MCF 10A (cell line): ENCODE measurements at places on chromosomes 7 and 10.
A peak's percentile ranks its signal among the peaks of the same experiment; 100 is the strongest.

- DNase-seq = no peak
These were observed 103.7 kb downstream of the MKI67 start for GRCh38 chr10:128022261-128023196.

DNA sequence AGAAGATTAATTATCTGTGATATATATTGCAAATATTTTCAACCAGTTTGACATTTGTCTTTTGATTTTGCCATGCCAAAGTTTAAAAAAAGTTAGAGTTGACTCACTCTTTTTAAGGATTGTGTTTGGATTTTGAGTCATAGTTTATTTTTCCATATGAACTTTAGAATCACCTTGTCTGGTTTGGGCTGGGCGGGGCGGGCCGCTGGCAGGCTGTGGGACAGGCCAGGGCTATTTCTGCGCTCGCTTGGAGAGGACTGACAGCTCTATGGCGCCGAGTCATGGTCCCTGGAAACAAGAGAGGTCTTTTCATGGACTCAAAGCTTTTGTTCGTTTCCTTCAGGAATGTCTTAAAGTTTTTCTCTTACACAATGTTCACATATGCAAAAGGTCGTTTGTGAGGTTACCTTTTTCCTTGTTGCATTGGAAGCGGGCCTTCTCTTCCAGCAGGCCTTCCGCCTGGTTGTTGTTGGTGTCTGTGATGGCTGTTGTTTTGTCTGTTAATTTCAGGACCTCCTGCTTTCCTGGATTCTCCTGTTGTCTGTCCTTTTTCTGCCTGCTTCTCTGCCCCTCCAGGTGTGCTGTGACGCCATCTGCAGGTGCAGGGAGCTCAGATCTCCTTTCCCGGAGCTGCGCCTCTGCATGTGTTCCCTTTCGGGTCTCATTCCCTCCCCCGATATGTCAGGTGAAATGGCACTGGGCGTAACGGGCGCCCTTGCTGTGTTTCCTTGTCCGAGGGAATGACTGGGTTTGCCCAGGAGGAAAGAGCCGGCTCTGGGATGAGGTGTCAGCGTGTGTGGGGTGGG lies 53.8 kb downstream of the INPP5A start:
- peak; percentile 78 for DNase-seq

DNA sequence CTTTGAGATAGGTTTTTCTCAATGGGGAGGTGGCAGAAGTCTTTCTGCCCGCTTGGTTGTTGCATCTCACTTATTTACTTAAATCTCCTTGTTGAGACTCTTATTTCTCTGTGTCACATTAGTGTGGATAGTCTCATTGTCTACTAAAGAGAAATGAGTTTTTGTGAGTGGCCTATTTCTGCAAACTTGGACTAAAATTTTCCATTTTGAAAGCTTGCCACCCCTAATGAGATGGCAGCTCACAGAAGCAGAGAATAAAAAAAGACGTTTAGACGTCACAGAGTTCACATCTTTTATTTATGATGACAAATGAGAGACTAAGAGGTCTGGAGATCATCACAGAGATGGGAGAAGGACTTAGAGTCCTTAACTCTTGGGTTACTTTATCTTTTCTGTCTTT lies 262.7 kb upstream of the PHYHIPL start:
- no peak for DNase-seq

DNA sequence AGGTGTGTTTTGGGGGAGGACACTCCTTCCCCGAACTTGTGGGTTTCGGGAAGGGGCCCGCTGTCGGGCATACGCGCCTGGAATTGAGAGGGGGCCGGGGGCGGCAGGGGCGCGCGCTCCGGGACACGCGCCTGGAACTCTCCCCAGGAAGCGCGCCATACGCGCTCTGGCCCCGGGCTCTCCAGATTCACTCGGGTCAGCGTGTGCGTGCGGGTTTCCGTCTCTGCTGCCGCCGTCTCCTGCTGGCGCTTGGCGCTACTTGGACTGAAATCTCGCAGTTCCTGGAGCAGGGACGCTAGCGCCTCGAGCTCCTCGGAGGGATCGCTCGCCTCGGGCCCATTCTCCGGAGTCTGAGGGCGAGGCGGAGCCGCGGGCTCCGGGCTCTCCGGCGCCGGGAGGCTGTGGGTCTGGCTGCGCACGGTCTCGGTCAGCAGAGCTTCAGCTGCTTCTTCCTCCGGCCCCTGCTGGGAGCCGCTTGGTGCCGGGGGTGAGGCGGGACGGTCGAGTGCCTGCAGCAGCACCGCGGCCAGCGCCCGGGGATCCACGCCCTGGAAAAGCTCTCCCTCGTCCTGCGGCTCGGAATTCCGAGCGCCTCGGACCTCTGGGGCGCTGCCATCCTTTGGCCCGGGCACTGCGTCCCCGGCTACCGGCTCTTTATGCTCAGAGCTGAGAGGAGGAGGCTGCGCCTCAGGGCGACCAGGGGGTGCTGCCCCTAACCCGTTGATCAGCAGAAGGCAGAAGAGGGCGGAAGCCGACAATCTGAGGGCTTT lies 1.1 kb downstream of the VGF start:
- DNase-seq = peak; percentile 56
